Diencephalon (tissue), 1 donor: ENCODE measurements at places on chromosomes 13 and 19. TPM values are rescaled to one million over a fixed set of nuclear protein-coding genes. Genes with fewer than 3 reads are reported as not detected.

LILRB5 gene
- 0.23 TPM for total RNA-seq

NKPD1 gene
- total RNA-seq: 0.69 TPM

ZNF208 gene
- total RNA-seq: 11.8 TPM

CEACAM5 gene
- not detected for total RNA-seq

YJU2 gene
- 14.8 TPM for total RNA-seq

C19orf53 gene
- 29.3 TPM for total RNA-seq

EFNB2 gene
- total RNA-seq: 24.9 TPM

GTF2F1 gene
- total RNA-seq: 43.6 TPM

PABPC3 gene
- 0.69 TPM for total RNA-seq

ZNF534 gene
- total RNA-seq: 2.8 TPM

BRSK1 gene
- total RNA-seq: 111 TPM

OR7A5 gene
- not detected for total RNA-seq

CALR3 gene
- not detected for total RNA-seq

CALM3 gene
- total RNA-seq: 544 TPM

MUC16 gene
- not detected for total RNA-seq

FFAR2 gene
- total RNA-seq: 0.23 TPM

PCDH20 gene
- 24.0 TPM for total RNA-seq
